GF-D8 (cell line): ENCODE measurements at places on chromosomes 3 and 15.

DNA sequence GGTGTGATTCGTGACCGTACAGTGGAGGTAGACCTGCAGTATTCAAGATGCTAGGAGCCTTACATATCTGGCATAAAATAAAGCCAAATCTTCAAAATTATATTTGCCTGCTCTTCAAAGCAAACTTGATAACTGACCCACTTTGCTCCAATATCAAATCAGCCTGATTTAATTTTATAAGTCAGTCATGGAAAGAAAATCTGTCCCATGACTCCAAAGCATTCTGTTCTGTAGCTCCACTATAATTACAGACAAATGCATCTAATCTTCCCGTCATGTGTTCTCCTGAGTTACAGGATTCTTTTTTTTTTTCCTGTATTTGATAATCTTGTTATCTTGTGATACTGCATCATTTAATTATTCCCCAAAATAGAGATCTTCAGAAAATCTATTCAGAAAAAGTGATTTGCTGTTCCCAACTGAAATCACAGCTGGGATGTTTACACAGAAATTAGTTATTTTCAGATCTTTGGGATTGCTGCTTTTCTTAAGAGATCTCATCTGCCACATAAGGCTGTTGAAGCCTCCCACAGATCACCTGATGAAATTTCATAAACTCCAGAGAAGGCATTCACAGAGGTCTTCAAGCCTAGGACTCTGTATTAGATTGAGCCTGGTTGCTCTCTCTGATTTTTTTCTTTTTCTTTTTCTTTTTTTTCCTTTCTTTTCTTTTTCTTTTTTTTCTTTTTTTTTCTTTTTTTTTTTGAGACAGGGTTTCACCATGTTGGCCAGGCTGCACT lies 27.2 kb downstream of the TIMP4 start:
- no peak for DNase-seq

GRCh38 chr3:196175722-196176121 lies 35.5 kb downstream of the ZDHHC19 start:
- DNase-seq, result no peak

DNA sequence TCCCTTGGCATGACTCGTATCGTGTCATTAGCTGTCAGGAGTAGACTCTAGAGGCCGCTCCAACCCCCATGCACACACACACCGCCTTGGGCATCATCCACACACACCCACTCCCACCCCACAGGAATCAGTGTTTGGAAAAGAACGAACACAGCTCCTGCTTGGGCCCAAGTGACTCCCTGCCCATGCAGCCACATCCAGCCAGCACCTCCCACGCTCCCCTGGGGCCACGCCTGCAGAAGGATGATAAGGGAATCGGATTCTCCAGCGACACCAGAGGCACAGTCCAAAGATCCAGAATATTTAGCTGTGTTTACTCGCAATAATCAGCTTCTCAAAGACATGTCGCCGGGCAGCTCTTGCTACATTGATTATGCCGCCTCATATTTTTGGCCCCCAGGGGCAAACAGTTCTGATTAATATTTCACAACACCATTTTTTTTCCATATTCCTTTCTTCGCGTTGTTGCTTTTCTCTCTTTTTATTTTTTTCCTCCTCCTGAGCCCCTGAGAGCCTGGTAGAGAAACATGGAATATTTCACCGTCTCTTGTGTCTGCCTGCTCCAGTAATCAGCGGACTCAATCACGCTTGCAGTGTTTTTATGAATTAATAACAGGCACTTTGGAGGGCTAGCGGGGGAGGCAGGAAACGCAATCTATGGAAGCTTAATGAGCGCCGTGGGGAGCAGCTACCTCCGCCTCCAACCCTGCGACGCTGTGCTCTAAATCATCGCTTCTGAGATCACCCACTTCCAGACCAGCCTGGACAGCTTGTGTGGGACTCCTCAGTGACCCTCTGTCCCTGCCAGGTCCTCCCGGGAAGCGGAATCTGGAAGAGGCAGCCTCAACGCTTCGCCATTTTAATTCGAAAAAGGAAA lies 221.4 kb downstream of the TLE3 start:
- no peak for DNase-seq

DNA sequence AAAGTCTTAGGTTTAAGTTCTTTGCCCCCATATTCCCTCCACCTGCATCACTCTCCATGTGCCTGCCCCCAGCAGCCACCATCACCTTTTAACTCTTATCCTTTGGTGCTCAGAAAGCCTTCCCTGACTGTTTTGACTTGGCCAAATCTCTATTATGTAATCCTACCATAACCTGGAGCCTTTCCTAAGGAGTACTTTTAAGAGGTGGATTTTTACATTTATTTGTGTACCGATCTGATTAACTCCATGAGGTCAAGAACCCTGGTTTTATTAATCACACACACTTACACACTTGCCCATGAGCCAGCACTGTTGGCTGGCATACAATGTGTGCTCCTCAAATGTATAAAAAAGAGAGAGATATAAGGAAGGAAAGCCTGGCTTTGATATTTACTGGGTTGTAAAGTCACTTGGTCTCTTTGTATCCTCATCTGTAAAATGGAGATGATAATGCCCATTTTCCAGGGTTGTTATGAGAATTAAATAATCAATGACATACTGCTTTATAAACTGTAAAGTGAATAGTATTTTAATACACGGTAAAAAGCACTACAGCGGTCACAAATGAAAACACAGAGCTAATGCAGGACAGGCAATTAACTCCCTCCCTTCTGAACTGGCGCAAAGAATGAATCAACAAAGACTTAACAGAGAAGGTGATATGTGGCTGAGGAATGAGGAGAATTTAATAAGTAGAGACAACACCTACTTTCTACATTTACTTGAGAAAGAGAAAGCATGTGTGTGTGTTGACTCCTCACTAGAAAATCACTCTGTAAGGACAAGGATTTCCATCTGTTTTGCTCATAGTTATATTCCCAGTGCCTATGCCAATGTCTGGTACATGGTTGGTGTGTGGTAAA lies 45.4 kb downstream of the ATP13A4 start:
- DNase-seq, result no peak

- DNase-seq, result no peak
Measured at GRCh38 chr3:72548981-72549380, 299.3 kb downstream of the SHQ1 start.
